ENCODE measurements at places on chromosomes 5 and 9.

DNA sequence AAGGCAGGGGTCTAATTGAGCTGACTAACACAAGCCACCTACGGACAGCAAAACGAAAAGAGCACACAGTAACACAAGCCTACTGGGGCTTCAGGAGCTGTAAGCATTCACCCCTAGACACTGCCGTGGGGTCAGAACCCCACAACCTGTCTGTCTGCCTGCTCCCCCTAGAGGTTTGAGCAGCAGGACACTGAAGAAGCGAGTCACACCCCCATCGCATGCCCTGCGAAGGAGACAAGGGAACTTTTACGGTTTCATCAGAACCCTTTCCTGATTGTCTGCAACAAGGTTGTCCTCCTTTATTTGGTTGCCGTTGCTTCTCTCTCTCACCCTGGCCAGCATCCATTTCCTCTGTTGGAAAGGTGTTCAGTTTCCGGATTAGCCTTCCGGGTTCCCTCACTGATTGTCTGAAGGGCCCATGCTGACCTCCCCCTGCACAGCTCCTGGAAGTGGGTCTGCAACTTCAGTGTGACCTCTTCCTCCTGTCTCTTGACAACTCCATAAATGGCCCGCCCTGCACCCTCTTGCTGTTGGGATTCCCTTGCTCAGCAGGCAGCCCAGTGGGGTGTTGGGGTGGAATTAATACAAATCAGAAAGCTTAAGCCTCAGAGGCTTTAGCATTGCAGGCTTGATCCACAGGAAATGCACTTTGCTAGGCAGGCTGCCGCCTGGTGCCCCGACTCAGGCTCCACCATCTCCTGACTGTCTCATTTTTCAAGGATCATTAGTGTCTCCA lies 258.9 kb upstream of the TLE4 start:
- no peak for DNase-seq

DNA sequence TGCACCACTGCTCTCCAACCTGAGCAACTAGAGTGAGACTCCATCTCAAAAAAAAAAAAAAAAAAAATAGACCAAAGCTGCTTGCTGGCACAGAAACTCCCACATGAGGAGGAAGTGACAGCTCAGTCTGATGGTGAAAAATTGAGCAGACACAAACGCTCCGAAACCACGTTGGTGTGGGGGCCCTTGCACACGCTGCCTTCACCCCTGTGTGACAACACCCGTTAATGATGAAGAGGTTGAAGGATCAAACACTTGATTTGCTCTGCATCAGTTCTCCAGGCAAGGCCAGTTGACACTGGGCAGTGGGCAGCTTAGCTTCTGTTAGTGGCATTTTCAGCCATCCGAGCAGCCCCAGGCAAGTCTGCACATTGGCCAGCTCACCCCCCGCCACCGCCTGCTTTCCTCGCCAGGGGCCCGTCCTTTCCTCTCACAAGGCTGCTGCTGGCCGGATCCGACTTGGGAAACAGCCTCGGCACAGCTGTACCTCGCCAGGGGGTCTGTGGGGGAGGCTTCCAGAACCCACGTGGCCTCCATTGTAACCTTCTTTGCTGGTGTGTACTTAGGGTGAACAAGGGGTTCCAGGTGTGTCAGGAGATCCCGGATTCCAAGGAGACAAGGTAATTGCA lies 79.8 kb downstream of the COL27A1 start:
- no peak for DNase-seq

- no peak for DNase-seq
Measured at GRCh38 chr5:155676967-155677366, 650.0 kb upstream of the SGCD start.

DNA sequence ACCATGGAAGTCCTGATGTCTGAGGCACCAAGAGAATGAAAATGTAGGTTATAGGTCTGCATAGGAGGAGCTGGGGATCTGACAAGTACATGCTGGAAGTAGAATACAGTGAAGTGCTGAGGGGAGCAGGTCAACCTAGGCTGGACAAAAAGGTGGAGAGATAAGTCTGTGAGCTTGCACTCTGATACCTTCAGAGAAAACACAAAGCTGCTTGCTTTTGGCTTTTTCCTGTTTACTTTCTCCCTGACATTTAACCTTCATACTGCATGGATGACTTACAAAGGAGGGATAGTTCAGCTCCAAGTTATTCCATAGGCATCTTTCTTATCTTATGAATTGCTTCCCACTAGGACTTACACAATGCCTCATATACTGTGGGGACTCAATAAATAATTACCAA lies 256.7 kb upstream of the NREP start:
- no peak for DNase-seq

- DNase-seq, result no peak
Measured at GRCh38 chr9:93071464-93071863, 13.0 kb downstream of the SUSD3 start.

DNA sequence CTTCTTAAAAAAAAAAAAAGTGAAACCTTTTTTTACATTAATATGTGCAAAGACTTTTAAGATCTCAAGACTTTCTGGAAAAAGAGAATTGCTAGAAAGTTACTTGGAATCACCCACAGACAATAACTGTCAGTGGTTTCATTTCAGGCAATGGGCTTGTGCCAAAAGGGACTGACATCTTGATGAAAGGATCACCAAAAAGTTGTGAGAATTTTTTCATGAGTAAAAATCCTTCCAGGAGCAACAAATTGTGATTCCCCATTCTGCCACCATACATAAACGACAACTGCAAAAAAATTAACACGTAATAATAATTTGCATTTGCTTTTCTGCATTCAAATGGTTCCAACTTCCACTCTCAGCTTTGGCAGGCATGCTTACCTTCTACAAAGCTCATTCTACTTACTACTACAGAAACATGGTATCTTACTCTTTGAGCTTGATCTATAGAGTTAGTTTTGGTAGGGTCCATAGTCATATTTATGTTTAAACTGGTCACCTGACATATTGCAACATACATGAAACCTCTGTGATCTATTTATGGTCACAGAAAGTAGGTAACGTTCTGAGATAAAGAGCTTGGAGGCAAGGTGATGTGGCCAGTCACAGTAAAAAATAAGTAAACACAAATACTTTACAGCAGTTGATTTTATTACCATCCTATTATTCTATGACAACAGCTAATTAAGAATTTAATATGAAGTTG lies 3.0 kb downstream of the NREP start:
- DNase-seq, result no peak

DNA sequence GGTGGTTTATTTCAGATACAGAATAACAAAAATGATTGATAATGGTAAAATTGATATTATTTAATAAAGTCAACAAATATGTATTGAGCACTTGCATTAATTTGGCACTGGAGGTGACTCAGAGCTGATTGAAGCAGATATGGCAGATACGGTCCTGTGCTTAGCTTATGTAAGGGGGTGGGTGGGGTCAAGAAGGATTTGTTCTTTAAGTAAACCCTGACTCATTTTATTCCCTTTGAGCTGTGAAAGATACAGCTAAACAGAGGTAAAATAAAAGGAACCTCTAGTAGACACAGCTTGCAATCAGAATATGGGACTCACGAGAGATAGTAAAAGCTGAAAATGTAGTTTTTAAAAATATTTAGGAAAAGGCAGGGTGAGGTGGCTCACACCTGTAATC lies 201.3 kb upstream of the CLINT1 start:
- DNase-seq, result no peak

DNA sequence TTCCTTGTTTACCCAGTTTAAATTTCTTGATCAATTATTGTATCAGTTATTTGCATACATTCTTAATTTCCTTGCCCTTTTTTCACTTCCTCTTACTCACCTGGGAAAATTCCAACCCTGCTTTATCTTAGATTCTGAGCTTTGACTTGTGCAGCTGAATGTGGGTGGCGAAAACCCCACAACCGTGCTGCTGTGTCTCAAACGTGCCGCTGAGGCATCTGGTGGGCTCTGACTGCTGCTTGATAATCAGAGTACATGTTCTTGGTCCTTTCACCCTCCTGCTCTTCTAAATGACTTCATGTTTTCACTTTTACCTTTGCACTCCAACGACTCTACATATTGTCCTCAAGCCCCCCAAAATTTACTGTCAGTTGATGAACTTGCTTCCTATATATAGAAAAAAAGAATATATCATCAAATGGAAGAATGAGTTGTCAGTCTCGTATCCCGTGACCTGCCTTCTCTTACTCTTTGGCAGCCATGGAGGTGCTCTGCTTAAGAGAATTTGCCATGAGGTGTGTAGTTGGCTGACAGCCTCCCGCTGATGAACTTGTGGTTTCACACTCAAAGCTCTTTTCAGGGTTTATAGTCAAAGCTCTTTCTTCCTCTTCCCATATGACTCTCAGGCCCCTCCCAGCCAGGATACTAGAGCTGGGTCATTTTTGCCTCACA lies 14.0 kb upstream of the JAK2 start:
- no peak for DNase-seq

- no peak for DNase-seq
Measured at GRCh38 chr9:36169166-36169565, at the start of gene CCIN. Gene CCIN, plus strand, starts transcription at chr9:36169388. Its CDS starts 115 bp downstream, at chr9:36169503.

DNA sequence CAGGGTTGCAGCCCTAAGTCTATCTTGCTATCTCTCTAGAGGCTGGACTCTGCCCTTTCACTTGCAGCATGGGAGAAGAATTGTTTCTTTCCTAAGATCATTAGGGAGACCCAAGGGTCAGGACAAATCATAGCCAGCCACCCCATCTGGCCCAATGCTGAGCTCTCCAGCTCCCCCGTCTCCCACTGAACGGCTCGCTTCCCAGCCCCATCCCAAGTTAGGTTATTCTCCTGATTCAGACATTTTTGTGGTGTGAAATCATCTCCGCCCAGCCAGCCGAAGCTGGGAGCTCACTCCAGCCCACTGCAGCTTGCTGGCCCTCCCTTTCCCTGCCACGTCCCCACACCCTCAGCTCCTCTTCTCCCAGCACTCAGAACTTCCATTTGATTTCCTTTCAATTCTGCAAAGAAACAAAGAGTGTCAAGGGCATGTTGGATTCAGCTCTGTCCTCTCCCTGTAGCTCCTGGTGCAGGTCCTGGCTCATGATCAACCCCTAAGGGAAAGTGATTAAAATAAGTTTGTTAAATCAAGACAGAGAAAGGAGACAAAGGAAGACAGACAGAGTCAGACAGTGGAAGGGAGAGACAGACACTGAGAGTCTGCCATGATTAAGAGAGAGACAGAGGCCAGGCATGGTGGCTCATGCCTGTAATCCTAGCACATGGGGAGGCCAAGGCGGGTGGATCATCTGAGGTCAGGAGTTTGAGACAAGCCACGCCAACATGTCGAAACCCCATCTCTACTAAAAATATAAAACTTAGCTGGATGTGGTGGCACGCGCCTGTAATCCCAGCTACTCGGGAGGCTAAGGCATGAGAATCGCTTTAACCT lies 12.6 kb upstream of the SPARC start:
- no peak for DNase-seq

DNA sequence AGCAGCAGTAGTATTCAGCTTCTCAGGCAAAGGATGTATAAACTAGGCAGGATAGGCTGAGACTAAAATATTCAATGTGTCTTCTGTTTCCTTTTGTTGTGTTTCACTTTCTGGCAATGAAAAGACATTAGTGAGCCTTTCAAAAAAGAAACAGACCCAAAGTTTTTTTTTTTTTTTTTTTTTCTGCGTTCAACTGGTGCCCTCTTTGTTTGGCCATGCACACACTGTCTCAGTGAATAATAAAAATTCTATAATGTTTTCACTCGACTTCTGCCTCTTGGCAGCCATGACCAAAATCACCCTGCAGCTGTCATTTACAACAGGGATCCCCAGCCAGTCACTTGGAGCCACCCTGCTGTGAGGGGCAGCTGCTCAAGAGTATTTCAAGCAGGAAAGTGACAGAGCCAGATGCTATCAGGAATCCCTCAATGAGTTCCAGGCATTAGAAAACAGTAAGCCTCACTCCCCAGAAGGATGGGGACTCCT lies 44.0 kb upstream of the MAN2A1 start:
- no peak for DNase-seq

DNA sequence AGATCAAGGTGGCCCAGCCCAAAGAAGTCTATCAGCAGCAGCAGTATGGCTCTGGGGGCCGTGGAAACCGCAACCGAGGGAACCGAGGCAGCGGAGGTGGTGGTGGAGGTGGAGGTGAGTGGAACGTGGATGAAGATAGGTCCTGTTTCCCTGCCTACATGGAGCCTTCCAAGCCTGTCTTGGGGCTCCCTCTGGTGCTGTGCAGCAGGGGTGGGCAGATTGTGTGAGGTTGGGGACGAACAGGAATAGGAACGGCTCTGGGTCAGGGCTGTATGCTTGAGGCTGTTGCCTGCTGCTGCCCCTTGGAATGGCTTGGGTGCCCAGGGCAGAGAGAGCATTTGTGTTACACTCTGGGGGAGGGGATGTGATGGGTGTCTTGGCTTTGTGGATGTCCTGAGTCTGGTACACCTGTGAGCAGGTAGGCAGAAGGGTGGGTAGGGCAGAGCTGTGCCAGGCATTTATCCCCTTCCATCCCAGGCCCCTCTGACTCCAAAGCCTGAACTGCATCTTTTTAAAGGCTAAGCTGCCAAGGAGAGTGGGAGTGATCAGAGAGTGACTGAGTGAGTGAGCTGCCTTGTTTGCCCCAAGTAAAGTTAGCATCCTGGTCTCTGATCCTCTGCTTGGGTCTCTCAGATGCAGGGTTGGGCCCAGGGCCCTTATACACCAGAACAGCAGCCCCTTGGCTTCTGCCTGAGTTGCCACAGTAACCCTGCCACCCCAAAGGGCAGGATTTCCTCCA lies 5.2 kb downstream of the HNRNPAB start:
- no peak for DNase-seq
